HS-27A (cell line): ENCODE measurements at places on chromosomes 4 and X.

DNA sequence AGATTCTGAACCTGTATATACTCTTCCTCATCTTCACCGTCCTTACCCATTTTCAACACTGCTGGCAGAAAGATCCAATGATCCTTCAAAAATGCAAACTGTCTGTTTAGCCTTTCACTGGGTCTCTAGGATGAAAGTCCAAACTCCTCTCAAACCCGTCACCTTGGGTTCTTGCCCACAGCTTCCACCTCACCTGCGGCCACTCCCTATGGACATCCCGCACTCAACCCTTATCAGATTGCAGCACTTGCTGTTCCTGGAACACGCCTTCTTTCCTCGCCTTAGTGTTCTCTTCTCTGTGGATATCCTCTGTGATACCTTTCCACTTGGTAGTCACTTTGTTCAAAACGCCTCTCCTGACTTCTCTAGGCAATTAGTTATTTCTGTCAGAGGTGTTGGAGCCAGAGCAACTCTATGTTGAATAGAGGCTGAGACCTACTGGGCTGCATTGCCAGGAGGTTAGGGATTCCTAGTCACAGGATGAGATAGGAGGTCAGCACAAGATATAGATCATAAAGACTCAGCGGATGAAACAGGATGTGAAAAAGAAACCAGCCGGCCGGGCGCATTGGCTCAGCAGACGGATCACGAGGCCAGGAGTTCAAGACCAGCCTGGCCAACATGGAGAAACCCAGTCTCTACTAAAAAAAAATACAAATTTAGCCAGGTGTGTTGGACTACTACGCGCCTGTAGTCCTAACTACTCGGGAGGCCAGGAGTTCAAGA lies 4.2 kb upstream of the NOCT start:
- DNase-seq = no peak

GRCh38 chrX:47214435-47215077 lies 3.9 kb upstream of the CDK16 start:
- no peak for DNase-seq

GRCh38 chr4:14069886-14070285 lies 442.4 kb upstream of the BOD1L1 start:
- no peak for DNase-seq

DNA sequence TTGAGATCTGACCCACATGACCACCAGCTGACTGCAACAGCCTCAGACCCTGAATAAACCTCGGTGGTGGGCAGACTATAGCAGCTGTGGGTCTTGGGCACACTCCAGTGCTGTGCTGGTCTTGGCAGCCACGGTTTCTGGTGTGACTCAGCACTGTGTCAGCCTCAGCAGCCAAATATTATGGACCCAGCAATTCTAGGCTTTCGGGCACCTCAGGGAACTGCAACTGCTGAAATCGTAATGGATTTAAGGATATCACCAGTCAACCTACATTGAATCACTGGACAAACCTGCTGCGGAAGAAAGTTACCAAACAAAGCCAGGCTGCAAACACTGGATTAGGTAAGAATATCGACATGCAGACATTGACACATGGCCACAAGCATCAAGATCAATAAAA lies 10.5 kb upstream of the UBE2NL start:
- DNase-seq = no peak

GRCh38 chr4:159946983-159947615 lies 844.2 kb downstream of the RAPGEF2 start:
- peak; percentile 22 for DNase-seq

GRCh38 chr4:145285928-145286327 lies 105.5 kb upstream of the OTUD4 start:
- DNase-seq = no peak

GRCh38 chr4:142473960-142474338 lies 372.2 kb downstream of the INPP4B start:
- no peak for DNase-seq

DNA sequence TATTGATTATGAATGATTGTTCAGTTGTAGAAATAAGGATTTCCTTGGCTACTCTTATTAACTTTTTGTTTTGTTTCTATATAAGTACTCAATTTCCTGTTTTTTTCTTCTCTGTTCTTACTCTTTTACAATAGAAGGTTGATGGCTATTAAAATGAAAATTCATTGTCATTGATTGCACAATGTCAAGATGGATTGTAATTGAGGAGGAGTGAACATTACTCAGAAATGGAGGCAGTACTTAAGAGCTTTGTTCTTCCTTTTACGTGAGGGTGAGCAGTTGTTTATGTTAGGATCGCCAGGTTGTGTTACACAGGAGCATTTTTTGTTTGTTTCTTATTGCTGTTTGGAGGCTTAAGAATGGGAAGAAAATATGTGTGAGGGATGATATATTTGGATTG lies 2062.4 kb downstream of the ARAP2 start:
- no peak for DNase-seq

DNA sequence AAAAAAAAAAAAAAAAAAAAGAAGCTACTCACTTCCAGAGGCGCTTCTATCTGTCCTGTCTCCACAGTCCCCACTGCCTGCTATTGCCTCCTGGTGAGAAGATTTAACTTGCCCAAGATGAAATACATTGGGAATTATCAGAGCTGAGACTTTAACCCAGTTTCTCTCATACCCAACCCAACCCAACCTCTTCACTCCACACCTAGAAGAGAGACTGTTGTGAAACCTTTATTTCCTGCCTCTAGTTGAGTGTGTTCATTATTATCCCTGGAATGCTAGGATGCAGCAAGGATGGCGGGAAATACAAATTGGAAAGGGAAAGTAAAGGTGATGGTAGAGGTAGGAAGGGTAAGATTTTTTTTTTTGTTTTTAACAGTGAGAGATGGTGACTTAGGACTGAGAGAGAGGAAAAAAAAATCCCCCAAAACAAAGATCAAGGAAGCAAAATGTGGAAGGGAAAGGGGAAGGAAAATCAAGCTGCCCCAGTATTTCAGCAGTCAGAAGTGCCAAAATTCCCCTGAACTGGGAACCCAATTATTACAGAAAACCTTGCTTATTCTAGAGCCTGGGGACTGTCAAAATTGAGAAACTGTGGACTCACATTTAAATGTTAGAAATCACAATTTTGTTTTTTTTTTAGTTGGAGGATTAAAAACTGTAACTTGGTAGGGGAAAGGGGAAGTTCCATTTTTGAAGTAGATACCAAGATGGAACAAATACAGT lies 253.0 kb downstream of the PTTG2 start:
- DNase-seq = no peak

GRCh38 chr4:42268824-42269223 lies 116.4 kb upstream of the BEND4 start:
- no peak for DNase-seq

- no peak for DNase-seq
Measured at GRCh38 chr4:139470295-139470694, 16.4 kb downstream of the RAB33B start.

- DNase-seq = no peak
Measured at GRCh38 chrX:48601741-48602394, 4.6 kb downstream of the WDR13 start.

DNA sequence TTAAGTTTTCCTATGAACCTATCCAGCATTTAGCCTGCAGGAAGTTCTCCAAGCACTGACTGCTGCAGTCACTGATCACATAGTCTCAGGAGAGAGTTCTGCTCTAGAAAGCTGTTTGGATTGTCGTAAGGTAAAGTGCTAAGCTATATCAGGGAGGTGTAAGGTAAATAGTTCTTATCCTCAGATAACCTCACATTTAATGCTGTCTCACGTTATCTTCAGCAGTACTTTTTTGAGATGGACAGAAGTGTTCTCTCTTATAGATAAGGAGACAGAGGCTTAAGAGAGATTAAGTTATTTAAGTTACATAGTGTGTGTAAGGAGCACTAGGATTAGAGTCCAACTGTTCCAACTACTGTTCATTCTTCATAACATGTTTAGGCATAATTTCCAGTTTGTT lies 77.9 kb downstream of the STIM2 start:
- DNase-seq = no peak

GRCh38 chr4:139188648-139189416 lies 11.8 kb upstream of the ELF2 start:
- no peak for DNase-seq

DNA sequence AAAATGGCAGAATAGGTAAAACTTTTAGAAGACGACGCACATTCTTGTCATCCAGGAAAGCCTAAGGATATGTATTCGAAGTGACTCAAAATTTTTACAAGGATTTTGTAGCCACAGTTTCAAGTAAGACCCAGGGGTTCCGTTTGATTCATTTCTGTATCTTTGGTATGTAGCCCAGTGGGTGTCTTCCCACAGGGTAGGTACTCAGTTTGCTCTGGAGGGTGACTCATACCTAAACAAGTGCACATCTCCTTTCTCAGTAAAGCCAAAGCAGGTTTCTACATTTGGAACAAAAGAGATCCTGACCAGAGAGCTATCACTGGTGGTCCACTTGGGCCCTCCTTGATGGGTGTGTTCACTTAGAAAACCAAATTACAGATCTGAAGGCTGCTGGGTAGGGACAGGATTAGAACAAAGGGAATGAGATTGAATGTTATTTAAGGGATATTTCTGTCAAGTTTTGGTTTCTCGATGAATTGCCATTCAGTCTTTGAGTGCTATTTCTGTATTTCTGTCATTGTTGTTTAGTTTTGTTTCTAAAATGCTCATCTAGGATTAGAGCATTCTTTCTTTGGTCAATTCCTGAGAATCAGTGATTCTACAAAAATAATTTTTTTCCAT lies 56.1 kb downstream of the PLS3 start:
- no peak for DNase-seq

- DNase-seq = no peak
Measured at GRCh38 chr4:25916870-25917269, 2.9 kb downstream of the SMIM20 start.

DNA sequence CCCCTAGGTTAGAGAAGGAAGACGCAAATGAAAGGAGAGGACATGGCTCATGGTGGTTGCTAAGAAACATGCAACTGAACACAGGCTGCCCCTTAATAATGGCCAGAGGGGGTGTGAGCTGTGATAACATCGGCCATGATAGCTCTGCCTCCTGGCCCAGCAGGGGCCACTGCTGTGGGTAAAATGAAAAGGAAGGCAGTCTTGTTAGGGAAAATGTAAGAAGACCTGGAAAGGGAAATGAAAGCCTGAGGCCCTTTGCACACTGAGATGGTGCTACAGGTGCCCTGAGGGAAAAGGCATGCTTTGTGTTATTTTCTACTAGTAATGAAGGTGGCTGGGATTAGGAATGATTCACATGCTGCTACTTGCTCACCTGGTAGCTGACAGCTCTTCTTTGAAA lies 123.6 kb upstream of the MID1 start:
- no peak for DNase-seq

- no peak for DNase-seq
Measured at GRCh38 chrX:41518127-41518840, 71.1 kb downstream of the NYX start.

DNA sequence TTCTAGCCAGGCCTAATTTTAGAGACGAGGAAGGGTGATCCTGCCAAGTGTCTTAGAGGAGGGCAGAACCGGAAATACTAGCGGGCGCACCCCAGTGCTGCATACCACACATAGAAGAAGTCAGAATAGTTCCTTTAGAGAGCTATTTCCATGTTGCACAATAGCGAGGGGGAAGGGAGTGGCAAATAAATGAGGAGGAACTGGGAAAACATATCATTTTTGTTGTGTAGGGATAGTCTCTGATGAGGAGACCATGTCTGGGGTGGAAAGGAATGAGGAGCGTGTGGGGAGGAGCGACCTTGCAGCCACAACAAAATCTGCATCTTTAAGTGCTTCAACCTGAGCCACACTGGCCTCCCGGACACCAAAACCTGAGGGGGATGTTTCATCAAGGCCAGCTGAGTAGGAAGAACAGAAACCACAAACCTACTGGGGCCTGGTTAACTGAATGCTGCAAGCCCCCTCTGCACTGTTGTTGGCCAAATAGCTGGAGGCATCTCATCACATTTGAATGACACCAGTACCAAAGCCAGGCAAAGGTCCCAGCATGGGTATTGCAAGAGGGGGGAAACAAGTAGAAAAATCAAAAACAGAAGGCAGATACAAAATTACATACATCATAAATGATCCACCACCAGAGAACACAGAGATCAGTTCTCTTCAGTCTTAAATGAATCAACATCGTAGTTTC lies 26.7 kb upstream of the C1QTNF7 start:
- peak; percentile 77 for DNase-seq

GRCh38 chr4:83297548-83298260 lies 13.1 kb upstream of the COQ2 start:
- DNase-seq = no peak

- DNase-seq = no peak
Measured at GRCh38 chr4:121191361-121191760, 27.2 kb upstream of the TNIP3 start.

GRCh38 chr4:61298178-61298740 lies 98.1 kb downstream of the ADGRL3 start:
- no peak for DNase-seq

- no peak for DNase-seq
Measured at GRCh38 chr4:26412381-26413372, 77.6 kb downstream of the CCKAR start.

DNA sequence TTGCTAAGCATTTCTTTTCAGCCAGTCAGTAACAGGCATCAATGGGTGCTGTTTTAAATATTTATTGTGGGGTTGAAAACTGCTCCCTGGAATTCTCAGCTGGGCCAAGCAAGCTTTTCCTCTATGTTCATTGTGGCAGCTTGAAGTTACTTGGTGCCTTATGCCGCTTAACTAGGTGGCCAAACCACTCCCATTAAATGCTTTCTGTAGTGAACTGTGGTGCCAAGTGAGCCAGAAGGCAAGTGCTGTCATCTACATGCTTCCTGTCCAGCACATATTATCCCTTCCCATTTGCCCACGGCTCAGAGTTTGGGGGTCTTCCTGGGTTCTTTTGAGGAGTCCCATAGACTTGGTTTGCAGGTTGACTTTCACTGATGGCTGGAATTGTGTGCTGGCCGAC lies 64.8 kb downstream of the TAB3 start:
- no peak for DNase-seq

DNA sequence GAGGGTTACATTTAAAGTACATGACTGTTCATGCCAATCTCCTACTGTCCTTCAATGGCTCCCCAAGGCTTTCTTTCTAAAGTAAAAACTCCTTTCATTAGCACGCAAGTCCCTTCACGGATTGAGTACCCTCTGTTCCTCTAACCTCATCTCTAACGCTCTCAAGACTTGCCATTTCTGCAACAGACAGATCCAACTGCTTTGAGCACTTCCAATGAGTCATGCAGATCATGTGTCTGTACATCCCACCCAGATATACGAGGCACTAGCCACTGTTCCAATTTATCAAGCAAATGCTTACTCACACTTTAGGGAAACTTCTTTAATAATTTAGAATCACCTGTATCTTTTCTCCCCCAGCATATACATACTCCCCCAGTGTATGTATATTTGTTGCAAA lies 332.5 kb upstream of the ZFP42 start:
- no peak for DNase-seq

DNA sequence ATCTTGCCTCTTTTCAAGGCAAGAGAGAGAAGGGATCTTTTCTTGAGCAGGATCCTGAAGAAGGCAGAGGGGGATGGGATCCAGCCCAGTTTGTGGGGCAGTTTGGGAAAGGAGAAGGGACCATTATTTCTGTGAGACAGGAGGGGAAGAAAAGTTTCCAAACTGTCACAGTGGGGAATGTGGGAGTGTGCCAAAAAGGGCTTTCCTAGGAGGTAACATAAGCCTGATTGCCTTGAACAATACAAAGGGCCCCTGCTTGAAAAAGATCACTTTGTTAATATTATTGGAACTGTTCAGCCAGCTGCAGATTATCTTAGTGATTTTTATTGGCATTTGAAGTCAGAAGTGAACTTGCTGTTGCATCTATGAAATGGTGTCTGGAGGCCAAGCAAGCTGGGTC lies 55.2 kb downstream of the MTM1 start:
- DNase-seq = no peak

GRCh38 chr4:3107271-3107670 lies 32.8 kb downstream of the HTT start:
- DNase-seq = no peak

GRCh38 chrX:106935175-106935574 lies 15.0 kb downstream of the CLDN2 start:
- no peak for DNase-seq
